ENCODE measurements at places on chromosomes 5 and 9. TPM values are rescaled to one million over a fixed set of nuclear protein-coding genes. Genes with fewer than 3 reads are reported as not detected.

The FSD1L gene
- total RNA-seq: 112 TPM

The SNCB gene
- total RNA-seq: 15.7 TPM

The CDH9 gene
- total RNA-seq: 10.3 TPM

The MYORG gene
- total RNA-seq: 9.8 TPM

The ACER2 gene
- total RNA-seq: 7.1 TPM

The SLC23A1 gene
- not detected for total RNA-seq

The BRINP1 gene
- total RNA-seq: 26.1 TPM

Data from temporal lobe (tissue), 4 donors.